ENCODE measurements at places on chromosomes 1 and 21.

GRCh38 chr1:3668585-3669300 is 16.4 kb downstream of the TP73 start:
- DNase-seq: no peak

- no peak for DNase-seq
These were observed 180.2 kb downstream of the NR5A2 start for GRCh38 chr1:200207711-200208126.

DNA sequence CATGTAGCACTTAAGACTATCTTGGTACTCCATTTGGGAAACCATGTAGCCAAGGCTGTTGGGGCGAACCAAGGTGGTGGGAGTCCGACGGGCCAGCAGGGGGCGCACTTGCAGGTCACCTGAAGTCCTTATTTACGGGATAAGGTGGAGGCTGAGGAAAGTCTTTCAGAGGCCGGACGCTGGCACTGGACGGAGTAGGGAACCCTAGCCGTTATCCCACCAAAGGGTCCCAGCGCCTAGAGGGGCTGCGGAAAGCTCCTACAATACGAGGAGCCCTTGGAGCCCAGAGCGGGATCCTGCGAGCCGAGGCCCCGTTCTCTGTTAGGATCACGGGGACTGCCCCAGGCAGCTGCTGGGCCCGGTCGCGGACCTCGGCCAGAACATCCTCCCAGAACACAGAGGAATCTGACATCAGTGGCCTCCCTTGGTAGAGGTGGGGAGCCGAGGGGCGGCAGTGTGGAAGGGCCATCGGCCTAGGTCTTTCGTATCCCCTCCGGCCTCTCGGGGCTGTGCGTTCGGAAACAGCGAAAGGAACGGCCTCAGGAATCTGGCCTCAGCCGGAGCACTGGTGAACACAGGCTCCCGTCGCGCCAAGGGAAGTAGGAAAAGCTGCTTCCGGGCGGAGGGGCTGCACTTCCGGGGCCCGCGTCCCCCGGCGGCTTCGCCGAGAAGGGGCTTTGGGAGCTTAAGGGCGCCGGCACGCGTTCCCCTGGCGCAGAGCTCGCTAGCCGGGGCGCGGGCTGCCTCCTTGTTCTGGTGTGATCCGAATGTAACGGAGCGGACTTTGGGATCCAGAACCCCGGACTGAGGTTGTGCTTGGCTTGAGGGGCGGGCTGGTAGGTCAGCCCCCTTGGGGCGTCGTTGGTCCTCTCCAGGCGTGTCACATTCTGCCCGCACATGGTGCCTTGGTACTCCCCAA is 29.9 kb upstream of the RPTN start:
- DNase-seq: peak; percentile 72

GRCh38 chr1:63046539-63046938 is 262.6 kb downstream of the ATG4C start:
- DNase-seq: no peak

GRCh38 chr21:40719615-40720014 is 127.3 kb downstream of the DSCAM start:
- DNase-seq: no peak

DNA sequence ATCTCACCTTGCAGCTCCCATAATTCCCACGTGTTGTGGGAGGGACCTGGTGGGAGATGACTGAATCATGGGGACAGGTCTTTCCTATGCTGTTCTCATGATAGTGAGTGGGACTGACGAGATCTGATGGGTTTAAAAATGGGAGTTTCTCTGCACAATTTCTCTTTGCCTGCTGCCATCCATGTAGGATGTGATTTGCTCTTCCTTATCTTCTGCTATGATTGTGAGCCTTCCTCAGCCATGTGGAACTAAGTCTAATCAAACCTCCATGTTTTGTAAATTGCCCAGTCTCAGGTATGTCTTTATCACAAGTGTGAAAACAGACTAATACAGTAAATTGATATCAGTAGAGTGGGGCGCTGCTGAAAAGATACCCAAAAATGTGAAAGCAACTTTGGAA is 195.7 kb downstream of the SLC44A5 start:
- DNase-seq: no peak

- no peak for DNase-seq
These were observed 58.6 kb downstream of the MAST2 start for GRCh38 chr1:45862008-45862407.

GRCh38 chr1:205680073-205680851 is at the start of gene SLC45A3:
SLC45A3 (minus strand) TSS chr1:205680509; CDS start chr1:205664656, 15,853 bp downstream.
- no peak for DNase-seq

DNA sequence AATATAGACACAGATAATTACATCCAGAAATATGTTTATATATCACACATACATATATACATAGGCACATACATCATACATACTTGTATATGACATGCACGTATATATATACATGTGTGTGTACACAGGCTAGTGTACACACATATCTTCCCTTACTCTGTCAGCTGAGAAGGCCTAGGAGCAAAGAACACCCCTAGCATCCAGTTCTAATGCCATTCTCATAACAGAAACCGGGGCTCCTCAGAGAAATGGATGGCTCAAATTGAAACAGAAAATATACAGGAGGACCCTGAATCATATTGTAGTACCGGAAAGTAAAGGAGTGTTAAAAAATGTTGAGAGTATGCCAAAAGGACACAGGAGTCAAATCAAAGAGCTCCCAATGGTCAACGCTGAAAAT is 19.7 kb upstream of the HYI start:
- DNase-seq: no peak

DNA sequence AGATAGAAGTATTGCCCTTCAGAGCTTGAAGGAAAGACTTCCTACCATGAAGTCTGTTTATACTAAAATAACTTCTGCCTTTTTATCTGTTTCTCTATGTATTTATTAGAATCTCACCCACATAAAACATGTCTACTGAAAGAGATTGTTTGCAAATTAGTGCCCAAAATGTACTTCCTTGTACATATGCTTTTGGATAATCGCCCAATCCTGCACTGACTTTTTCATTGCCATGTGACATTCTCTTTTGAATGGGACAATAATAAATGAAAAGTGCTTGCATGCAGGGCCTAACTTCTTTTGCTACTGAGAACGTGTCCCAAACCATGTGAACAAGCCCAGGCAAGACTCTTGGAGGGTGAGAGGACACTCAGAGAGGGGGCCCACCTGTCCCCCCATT is 711.6 kb upstream of the ADAMTS5 start:
- DNase-seq: no peak

GRCh38 chr1:156895927-156896326 is 2.4 kb downstream of the PEAR1 start:
- no peak for DNase-seq

GRCh38 chr1:207459008-207459407 is 4.9 kb downstream of the CR2 start:
- no peak for DNase-seq

DNA sequence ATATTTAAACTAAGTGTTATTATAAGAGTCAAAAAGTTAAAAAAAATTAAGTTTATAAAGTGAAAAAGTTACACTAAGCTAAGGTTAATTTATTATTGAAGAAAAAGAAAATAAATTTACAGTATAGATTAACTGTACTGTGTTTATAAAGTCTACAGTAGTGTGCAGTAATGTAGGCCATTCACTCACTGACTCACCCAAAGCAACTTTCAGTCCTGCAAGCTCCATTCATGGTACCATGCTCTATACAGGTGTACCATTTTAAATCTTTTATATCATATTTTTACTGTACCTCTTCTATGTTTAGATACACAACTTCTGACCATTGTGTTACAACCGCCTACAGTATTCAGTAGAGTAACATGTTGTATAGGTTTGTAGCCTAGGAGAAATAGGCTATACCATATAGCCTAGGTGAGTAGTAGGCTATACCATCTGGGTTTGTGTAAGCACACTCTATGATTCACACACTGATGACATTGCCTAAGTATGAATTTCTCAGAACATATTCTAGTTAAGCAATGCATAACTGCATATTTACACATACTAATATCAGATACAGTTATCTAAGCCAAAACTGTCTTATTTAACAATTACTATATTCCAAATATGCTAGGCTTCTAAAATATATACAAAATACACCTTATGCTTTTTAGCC is 80.6 kb upstream of the GFI1 start:
- DNase-seq: no peak

DNA sequence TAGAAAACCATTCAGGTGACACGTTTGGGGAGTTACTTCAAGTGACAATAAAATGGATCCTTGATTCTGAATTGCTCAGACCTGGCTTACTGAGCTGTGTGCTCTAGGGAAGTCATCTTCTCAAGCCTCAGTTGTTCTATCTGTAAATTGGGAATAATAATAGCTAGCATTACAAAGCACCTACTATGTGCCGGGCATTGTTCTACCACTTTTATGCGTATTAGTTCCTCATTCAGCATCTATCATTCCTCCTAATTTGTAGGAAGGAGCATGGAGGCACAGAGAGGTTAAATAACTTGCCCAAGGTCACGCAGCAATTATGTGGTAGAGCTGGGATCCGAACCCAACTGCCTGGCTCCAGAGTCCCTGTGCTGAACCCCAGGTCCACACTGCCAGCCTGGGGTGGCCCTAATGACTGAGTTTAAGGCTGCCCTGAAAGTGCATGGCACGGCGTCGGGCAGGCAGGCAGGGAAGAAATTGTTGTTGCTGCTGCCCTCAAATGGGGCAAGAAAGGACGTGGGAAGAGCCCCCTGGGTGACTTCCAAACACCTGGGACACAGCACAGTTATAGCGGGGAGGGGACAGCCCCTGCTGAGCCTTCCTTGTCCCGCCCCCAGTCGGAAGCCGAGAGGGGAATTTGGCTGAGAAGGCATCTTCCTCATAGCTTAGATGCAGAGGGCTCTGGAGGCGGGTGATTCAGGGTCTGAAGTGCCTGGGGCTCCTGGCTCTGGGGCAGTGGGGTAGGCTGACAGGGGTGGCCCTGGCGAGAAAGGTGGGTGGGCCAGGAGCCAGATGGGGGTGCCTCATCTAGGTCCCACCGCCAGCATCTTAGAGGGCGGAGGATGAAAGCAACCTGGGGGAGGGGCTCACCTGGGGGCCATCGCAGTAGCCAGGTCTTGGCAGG is 86.5 kb upstream of the IFFO2 start:
- no peak for DNase-seq

DNA sequence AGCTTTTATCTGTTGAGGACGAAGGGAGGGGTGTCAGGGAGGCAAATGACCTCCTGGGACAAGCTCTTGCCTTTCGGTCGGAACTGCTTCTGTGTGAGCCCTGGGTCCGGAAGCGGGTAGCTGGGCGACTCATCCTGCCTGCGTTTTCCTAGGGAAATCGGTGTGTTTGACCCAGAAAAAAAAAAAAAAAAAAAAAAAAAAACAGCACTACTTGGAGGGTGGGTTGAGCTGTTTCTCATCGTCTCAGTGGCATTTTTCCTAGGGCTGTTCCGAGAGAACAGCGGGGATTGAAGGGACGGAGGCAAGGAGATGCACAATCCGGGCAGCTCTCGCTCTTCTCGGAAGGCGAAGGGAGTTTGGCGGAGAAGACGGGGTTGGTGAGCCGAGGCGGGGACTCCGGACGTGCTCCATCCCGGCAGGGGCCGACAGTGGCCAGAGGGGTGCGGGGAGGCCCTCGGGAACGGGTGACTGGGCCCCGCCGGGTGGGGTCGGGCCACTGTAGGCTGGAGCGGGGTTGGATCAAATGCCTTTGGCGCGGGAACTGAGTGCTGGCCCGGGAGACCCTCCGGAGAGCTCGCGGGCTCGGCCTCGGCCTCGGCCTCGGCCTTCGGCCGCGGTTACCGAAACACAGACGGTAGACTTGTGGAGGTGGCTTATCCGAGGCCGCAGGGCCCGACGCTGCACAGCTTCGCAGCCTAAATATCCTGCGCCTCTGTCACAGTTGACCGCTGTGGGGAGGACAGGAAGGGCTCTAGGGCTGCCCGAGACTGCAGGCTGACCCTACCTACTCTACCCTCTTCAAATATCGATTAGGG is 2.4 kb upstream of the BARHL2 start:
- DNase-seq: no peak

DNA sequence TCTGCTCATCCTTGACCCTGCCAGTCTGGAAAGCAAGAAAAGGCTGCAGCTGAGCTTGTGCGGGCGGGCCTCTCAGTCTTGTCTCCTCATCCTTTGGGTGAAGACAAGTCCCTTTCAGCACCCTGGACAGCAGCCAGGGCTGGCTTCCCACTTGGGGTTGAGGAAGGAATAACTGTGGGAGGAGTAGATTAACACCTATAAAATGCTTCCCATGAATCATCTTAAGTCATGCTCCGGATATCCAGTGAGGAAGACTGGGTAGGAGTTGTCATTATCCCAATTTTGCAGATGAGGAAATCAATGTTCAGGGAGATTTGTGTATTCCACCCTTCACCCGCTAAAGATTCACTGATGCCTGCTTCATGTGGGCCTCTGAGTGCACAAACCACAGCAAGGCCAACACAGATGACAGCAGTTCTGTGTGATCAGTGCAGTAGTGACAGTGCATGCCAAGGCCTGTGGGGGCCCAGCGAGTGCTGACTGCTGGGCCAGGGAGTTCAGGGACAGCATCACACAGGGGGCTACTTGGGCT is 20.1 kb upstream of the COL16A1 start:
- DNase-seq: no peak

DNA sequence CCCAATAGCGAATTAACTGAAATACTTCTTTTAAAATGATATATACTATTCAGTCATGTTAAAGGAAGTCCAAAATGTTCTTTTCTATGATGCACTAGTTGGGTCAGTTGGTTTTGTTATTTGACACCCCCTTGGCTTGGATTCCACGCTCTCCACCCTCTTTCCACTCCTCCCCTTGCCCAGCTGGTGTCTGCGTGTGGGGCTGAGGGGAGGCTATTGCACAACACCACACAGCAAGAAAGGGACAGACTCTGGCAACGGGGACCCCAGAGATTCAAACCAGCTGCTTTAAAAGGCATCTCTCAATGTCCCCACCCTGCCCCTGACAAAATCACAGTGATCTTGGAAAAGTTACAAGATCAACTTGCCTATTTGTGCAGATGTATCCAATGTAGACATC is 394.3 kb downstream of the TGFB2 start:
- DNase-seq: peak; percentile 82
